Astrocyte of the spinal cord (primary cell): ENCODE measurements at places on chromosomes 7 and 10.
A peak's percentile ranks its signal among the peaks of the same experiment; 100 is the strongest.

- peak; percentile 8 for DNase-seq
Measured at GRCh38 chr10:99457813-99458212, 27.4 kb upstream of the GOT1 start.

DNA sequence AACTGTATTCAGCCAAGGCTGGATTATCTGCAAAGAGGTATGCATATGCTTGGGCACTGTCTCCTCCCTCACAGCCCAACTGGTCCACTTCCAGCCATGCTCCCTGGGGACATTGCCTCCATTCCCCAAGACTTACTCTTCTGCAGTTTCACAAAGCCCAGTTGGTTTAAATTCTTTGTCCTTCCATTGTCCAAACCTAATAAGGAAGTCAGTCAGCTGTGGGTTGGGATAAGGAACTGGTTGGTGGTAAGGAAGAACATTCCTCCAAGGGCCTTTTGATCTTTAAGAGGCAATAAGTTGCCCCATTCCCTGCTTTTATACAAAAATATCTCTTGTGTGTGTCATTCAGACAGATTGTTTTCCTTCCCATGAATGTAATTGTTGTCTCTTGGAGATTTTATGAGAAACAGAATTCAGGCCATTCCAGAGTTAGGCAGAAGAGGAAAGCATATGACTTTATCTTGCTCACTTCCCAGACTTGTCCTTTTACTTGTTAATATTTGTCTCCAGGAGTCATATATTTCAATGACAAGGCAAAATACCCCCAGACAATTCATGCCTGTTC is 673.7 kb downstream of the SUGCT start:
- peak; percentile 94 for DNase-seq

- DNase-seq = no peak
Measured at GRCh38 chr10:95097805-95098204, 28.5 kb upstream of the CYP2C8 start.

DNA sequence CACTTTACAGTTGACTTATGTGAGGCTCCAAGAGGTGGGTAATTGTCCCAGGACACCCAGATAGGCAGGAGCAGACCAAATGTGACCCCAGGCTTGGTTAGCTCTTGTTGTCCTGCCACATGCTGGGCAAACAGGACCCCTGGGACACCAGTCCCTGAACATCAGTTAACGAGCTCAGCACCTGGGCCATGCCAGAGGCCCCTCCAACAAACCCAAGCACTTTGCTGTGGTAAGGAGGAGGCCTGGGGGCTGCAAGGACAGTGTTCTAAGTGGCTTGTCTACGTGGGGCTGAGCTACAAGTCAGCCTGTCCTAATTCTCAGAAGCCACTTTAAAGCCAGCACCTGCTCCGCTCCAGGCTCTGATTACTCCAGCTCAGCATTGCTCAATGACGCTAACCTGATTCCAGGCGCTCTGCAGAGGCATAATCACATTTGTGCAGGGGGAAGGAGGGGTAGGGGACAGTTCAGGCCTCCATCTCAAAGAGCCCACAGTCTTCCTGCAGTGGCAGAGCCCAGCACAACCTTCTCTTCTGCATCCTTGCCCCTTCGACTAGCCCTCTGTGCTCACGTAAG is 57.2 kb downstream of the DDC start:
- DNase-seq = no peak

- no peak for DNase-seq
Measured at GRCh38 chr7:128003167-128003566, 28.1 kb downstream of the LRRC4 start.

DNA sequence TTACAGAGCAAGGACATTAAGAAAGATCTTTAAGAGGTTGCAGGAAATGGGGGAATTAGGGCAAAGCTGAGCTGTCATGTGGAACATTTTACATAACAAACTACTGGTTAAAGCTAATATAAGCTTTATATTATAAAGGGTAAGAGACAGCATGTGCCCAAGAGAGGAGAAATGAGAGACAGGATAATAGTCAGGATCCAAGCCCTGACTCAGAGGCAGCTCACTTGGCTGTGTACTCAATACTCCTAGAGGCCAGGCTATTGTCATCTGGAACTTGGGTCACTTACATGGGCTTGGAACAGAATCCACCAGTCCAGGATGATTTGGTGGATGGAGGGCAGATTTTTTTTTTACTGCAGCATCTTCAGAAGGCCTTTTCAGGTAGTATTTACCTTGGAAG is 418.6 kb upstream of the ZMIZ1 start:
- DNase-seq = no peak

- DNase-seq = no peak
Measured at GRCh38 chr7:97107192-97107800, 10.2 kb upstream of the SDHAF3 start.

GRCh38 chr10:68171539-68172080 is 60.3 kb downstream of the ATOH7 start:
- no peak for DNase-seq

GRCh38 chr10:30855131-30855530 is 176.5 kb downstream of the ZNF438 start:
- DNase-seq = no peak

DNA sequence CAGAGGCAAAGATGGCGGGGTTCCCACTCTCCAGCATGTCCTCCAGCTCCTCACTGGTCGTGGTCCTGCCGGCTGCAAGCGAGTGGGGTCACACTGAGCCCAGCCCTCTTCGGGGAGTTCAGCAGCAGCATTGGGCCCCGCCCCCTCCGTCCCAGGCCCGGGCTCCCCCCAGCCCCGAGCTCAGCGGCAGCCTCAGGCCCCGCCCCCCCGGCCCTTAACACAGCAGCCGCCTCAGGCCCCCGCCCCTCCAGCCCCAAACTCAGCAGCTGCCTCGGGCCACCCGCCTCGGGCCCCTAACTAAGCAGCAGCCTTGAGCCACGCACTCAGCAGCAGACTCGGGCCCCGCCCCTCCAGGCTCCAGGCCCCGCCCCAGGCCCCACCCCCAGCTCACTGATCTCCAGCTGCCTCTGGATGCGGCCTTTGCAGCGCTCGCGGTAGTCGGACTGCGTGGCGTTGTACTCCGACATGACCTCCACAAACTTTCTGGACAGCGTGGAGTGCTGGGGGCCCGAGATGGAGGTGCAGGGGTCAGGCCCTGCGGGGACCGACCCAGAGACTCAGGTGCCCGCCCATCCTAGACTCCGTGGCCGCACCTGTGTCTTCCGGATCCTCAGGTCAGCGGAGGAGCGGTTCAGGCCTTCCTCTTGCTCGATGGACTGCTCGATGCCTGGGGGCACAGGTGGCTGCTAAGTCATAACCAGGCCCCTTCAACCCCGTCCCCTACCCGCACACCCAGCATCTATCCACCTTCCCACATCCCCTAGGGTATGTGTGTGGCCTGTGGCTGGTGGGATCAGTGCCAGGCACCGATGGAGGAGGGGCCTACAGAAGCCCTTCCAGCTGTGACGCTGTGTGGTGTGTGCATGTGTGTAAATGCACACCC is 15.5 kb downstream of the STX1A start:
- peak; percentile 71 for DNase-seq
